ENCODE measurements at places on chromosomes 11 and 22.

DNA sequence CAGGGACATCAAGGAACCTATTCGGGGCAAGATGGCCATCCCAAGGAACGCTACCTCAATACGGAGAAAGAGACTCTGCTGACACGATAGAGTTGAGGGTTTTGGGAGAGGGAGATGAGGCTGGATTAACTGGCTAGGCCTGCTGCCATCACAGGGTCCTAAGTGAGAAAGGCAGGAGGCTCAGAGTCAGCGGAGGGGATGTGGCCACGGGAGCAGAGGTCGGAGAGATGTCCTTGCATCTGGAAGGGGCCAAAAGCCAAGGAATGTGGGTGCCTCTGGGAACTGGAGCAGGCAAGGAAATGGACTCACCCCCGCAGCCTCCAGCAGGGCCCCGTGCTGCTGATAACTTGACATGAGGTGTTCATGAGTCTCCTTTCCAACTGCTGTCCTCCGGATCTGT, 31.0 kb upstream of the RFPL3 start:
- DNase-seq = no peak

DNA sequence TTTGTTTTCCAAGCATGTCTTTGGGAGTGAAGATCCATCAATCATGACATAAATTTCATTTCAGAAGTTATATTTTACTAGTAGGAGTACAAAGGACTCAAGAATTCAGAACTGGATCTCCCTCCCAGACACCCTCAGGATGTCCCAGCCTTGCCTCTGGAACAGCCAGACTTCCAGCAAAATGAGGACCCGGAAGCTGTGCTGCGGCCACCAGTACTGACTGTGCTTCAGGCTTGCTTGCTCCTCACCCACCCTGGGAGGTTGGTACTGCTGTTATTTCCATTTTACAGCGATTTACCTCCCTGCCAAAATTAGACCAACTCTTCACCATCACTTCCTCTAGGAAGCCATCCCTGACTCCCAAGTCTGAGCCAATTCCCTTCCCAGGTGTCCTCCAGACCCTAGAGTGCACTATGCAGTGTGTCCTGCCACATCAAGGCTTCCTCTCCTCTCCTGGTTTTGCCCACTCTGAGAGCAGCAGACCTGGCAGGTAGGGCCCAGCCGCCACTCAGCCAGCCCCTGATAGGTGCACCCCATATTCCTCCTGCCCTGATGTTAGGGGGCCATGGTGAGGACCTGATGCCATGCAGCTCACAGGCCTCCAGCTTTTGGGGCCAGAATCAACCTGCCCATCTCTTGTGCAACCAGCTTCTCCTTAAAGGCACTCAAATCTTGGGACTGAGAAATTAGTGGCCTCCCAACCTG, 47.3 kb upstream of the WNT7B start:
- DNase-seq = no peak

DNA sequence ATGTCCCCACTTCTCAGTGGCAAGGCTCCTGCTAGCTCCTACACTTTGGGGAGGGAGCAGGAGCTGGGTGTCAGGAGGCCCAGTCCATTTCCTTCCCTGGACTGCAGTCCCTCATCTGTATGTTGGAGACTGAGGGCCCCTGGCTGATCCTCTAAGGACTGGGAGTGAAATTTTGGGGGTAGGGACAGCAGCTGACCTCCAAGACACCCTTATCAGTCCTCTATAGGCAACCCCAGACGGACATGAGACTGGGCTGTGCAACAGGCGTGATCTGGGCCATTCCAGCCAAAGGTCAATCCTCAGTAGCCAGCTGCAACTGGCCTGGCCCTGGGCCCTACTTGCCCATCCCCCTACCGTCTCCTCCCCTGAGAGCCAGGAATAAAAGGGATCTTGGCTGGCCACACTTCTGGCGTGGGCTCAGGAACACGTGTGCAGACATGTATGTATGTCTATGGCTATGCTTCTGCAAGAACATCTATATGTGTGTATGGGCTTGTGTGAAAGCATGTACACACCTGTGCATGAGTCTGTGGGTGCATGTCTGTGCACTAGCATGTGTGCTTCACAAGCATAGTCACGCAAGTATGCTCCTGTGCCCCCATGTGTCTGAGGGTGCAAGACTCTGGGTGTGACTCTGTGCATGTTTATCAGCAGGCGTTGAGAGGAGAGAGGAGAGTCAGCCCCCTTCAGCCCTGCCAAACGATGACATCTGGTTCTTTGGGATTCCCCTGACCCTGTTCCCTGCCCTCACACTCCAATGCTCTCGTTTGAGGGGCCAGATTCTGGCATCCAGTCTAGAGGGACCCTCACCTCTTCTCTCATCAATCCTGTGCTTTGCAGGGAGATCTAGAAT, 24.6 kb upstream of the DGAT2 start:
- DNase-seq = no peak

DNA sequence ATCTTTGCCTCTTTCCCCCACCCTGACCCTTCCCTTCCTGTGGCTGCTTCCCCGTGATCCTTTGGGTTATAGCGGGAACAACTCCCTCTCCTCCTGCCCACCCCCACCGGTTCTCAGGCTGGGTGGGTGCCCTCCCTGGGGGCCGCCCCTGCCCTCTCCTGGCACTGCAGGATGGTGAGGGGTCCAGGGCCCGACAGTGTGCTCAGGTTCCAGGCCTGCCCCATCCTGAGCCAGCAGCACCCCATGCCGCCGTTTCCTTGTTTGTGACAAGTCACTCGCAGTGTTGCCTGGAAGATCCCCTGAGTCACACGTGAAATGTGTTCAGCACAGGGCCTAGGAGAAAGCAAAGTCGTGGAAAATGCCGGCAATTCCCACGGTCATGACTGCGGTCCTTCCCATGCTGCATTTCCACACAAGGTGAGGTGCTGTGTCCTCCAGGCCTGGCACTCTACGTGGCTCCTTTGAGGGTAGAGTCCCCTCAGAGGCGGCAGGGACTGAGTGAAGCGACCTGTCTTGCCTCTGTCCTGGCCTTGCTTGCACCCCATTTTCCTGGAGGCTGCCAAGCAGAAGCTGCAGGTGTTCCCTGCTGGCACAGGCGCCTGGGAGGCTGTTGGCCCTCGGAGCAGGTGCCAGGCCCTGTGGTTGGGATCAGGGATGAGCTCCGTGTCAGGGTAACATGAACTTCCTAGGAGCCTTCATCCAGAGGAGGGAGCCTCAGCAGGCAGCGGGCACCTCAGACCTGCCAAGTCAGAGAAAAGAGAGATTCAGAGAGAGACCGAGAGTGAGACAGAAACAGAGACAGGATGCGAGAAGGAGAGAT, 80.5 kb upstream of the LINC01488 start:
- DNase-seq = no peak

DNA sequence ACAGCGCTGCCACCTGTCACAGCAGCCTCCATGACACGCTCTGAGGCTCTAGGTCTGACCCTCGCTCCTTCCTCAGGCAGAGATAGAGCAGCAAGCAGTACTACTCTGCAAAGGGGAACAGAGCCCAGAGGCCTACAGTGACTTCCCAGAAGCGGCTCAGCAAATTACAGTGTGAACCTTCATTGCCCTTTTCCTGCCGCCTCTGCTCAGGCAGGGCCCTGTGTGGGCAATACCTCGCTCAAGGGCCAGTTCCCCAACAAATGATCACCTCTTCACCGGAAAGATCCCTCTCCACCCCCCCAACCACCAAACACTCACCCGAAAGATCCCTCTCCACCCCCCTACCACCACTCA, 12.3 kb downstream of the KIAA0930 start:
- DNase-seq = no peak
